Central memory CD8-positive, alpha-beta T cell (primary cell): ENCODE measurements at places on chromosomes 5 and 9.

DNA sequence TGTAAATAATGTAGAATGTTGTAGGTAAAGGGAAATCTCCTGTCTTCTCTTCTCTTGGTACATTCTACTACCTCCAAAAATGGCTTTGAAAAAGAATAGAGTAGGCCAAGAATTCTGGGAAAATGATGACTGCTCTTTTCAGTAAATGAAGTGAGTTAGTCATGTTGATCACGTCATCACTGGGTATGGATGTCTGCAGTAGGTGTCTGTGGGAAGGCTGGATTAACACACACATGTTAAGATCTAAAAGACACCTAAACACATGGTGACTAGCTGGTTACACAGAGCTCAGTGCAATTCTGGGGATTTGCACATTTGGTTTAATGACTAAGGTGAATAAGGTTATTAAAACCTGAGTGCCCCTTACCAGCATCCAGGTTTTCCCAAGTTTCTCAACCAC is 161.5 kb downstream of the CEP120 start:
- no peak overlapping the region for H3K27ac ChIP-seq
- H3K4me3 ChIP-seq, result no peak overlapping the region
- no peak for DNase-seq
- no peaks in the 10 kb centered on the region for H3K36me3 ChIP-seq
- H3K4me1 ChIP-seq, result no peaks in the 10 kb centered on the region

DNA sequence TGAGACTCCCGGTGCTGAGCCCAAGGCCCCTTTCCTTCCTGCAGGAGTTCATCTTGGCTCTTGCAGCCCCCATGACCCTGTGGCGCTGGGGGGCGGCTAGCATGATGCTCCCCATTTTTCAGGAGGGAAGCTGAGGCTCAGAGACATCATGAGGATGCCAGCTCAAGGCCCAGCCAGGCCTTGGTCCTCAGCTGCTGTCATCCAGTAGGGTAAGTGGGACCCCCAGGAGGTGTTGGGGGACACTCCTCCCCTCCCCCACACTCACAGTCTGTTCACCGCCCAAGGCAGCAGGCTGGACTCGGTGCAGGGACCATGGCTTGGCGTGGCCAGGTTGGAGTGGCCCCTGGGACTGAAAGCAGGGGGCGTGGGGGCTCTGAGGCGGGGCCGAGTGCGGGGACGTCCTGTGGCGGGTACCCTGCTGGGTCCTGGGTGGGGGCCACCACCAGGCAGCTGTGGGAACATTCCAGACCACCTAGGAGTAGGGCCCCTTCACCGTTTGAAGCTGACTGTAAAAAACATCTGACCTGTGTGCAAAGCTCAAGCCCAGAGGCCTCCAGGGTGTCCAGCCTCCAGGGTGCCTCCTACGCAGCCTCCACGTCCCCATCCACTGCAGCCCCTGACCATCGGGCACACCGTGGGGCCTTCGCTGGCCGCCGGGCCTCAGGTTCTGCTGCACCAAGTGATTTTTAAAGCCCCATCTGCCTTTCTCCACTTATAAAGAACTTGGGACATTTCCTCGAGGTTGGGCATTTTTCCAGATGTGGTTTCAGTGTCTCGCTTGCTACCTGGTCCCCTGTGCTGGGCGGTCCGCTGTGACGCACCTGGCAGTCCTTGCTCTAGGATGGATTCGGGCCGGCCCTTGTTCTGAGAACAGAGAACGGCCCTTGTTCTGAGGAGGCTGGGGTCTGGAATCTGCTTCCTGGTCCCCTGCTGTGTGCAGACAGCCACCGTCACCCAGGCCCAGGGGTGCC is 3.4 kb upstream of the NOTCH1 start:
- H3K27me3 ChIP-seq, result no peaks in the 10 kb centered on the region
- no peak for DNase-seq
- H3K36me3 ChIP-seq, result peaks cover 3% of the 10 kb centered on the region

DNA sequence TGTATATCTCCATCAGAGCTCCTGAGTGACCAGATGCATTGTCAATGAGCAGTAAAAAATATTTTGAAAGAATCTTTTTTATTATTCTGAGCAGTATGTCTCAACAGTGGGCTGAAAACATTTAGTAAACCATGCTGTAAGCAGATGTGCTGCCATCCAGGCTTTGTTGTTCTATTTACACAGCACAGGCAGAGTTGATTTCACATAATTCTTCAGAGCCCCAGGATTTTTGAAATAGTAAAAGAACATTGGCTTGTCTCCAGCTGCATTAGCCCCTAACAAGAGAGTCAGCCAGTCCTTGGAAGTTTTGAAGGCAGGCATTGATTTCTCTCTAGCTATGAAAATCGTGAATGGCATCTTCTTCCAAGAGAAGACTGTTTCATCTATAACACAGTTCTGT is 25.2 kb upstream of the ENTREP1 start:
- no peaks in the 10 kb centered on the region for H3K36me3 ChIP-seq
- no peak overlapping the region for H3K27ac ChIP-seq
- H3K27me3 ChIP-seq, result peaks cover 14% of the 10 kb centered on the region
- H3K4me1 ChIP-seq, result no peaks in the 10 kb centered on the region
- no peak for DNase-seq

- no peaks in the 10 kb centered on the region for H3K36me3 ChIP-seq
- peaks cover 11% of the 10 kb centered on the region for H3K27me3 ChIP-seq
- no peak for DNase-seq
- H3K4me1 ChIP-seq, result no peaks in the 10 kb centered on the region
- H3K4me3 ChIP-seq, result no peak overlapping the region
- H3K27ac ChIP-seq, result no peak overlapping the region
Observed at GRCh38 chr5:79795764-79796398, 106.2 kb downstream of the CMYA5 start.

DNA sequence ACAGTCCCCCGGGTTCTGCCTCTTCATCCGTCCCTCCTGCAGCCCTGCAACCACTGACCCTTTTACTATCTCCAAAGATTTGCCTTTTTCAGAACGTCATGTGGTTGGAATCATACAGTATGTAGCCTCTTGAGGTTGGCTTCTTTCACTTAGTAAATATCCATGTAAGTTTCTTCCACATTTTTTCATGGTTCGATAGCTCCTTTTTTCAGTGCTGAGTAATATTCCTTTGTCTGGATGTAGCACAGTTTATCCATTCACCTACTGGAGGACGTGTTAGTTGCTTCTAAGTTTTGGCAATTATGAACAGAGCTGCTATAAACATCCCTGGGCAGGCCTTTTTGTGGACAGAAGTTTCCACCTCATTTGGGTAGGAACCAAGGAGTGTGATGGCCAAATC is 27.1 kb downstream of the PRRX2 start:
- peaks cover 2% of the 10 kb centered on the region for H3K36me3 ChIP-seq
- no peaks in the 10 kb centered on the region for H3K4me1 ChIP-seq
- no peak for DNase-seq
- no peak overlapping the region for H3K4me3 ChIP-seq
- peaks cover 38% of the 10 kb centered on the region for H3K27me3 ChIP-seq
- no peak overlapping the region for H3K27ac ChIP-seq

- DNase-seq, result no peak
- no peak overlapping the region for H3K27ac ChIP-seq
- no peaks in the 10 kb centered on the region for H3K4me1 ChIP-seq
- H3K4me3 ChIP-seq, result no peak overlapping the region
- H3K36me3 ChIP-seq, result peaks cover 2% of the 10 kb centered on the region
- H3K27me3 ChIP-seq, result peaks cover 9% of the 10 kb centered on the region
Observed at GRCh38 chr9:77949751-77950436, 81.7 kb downstream of the GNAQ start.
